ENCODE measurements at places on chromosomes 12 and 14. TPM values are rescaled to one million over a fixed set of nuclear protein-coding genes. Genes with fewer than 3 reads are reported as not detected.
A peak's percentile ranks its signal among the peaks of the same experiment; 100 is the strongest.

DNA sequence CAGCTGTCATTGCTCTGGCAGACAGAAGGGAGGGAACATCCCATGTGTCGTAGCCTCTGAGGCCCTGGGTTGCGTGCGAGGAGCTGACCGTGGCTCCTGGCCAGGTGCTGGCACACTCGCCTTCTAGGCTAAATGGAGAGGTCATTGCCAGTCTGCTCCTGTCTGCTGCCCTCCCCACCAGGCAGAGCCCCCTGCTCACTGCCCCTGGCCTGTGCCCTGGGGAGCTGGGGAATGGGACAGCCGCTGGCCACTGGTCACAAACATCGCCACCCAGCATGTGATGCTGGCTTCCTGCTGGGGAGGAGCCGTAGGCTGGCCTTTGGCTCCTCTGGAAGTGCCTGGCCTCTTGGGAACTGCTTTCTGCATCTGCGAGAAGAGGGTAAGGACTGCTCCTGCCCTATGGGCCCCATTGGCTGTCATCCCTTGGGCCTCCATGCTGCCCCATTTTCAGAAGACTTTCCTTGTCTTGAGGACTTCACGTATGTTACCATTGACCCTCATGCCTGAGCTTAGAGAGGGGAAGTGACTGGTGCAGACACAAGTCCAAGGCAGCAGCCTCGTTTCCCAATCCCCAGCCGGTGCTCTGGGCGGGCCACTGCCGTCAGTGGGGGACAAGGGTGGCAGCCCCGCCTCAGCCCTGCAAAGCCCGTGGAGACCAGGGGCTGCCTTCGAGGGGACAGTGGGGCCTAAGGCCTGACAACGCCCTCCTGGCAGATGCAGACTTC lies 2.0 kb upstream of the TNFAIP2 start:
- peak; percentile 92 for DNase-seq

DNA sequence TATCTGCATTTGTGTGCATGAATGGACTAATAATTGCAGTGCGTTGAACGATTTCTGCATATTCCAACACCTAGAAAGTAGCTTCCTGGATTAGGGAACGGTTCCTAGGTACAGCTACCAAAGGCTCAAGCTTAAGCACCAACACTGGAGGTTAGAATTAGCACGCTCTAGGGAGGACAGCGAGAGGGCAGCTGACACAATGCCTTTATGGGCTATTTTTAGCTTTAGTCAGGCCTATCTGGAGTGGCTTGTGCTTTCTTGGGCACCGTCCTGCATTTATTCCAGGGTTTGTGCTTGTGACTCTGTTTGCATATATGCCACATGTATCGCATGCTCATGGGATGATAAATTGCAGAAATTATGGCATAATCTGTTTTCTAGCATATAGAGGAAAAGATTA lies 13.7 kb downstream of the ETV6 start:
- DNase-seq = no peak

MIP gene
- not detected for polyA plus RNA-seq

DNA sequence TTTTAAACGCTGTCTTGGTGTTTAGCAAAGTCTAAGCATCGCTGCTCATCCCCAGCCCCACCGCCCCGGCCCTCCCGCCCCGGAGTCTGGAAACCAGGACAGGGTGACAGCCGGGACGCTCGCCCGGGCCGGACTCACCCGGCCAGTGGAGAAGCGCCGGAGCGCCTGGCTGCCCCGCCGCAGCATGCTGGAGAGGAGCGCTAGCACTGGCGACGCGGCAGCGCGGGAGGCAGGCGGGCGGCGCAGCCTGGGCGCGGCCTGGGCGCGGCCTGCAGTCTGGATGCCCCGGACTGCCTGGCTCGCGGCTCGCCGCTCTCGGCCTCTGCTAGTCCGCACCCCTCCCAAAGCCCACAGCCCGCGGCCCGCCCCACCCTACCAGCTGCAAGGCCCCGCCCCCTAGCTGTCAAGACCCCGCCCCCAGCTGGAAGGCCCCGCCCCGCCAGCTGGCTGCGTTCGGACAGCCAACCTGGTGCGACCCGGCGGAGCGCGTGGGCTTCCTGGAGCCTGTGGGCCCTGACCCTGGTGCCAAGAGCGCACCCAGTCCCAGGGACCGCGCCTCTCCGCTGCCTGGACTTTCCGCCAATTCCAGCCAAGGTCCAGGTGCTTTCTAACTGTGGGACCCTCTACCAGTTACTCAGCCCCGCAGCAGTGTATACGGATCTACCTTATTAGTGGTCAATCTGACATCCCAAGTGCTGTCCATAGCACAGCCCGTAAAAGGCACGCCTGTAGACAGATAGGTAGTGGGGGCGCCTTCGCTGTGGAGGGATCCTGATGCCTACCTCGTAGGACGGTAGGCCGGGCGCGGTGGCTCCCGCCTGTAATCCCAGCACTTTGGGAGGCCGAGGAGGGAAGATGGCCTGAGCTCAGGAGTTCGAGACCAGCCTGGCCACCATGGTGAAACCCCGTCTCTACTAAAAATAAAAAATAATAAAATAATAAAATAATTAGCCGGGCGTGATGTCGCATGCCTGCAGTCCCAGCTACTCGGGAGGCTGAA lies at the start of gene ALDH1L2:
ALDH1L2 (minus strand) TSS at position 208 of the 1,000 bp plus-strand sequence; CDS start at position 186, 22 bp downstream.
- peak; percentile 68 for DNase-seq

GRCh38 chr14:104392396-104393198 lies 187.0 kb upstream of the C14orf180 start:
- no peak for DNase-seq

MMP19 gene
- polyA plus RNA-seq = 1.5 TPM

CEP128 gene
- 0.62 TPM for polyA plus RNA-seq

KCNH3 gene
- polyA plus RNA-seq = 18.2 TPM

- DNase-seq = no peak
Observed at GRCh38 chr14:64329149-64329548, 35.0 kb upstream of the ESR2 start.

- DNase-seq = no peak
Observed at GRCh38 chr14:68094752-68095151, 275.2 kb downstream of the RAD51B start.

GRCh38 chr12:5247144-5247543 lies 184.8 kb upstream of the NTF3 start:
- no peak for DNase-seq

- no peak for DNase-seq
Observed at GRCh38 chr14:82757776-82758175, 1224.1 kb upstream of the SEL1L start.

MAP3K9 gene
- polyA plus RNA-seq = not detected

LMNTD1 gene
- not detected for polyA plus RNA-seq

- no peak for DNase-seq
Observed at GRCh38 chr14:24965934-24966578, 83.9 kb downstream of the STXBP6 start.

DNA sequence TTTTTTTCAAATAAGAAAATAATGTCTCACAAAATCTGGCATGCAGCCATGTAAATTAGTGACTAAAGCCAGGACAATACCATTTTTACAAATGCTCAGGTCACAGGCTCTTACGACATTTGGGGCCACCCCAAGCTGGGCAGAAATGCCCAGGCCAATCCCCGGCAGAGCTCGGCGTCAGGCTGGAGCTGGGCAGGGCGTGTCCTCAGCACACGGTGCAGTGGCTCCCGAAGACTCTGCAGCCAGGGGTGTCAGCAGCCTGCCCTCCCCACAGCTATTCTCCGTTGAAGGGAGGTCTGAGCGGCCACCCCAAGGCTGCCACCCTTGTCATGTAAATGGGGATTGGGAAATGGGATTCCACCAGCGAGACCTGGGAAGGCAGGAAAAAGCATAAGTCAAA lies 158.6 kb downstream of the DICER1 start:
- DNase-seq = peak; percentile 16
